ENCODE measurements at places on chromosomes 1 and 21. TPM values are rescaled to one million over a fixed set of nuclear protein-coding genes. Genes with fewer than 3 reads are reported as not detected.

HOOK1 gene
- 5.1 TPM for total RNA-seq

DNA sequence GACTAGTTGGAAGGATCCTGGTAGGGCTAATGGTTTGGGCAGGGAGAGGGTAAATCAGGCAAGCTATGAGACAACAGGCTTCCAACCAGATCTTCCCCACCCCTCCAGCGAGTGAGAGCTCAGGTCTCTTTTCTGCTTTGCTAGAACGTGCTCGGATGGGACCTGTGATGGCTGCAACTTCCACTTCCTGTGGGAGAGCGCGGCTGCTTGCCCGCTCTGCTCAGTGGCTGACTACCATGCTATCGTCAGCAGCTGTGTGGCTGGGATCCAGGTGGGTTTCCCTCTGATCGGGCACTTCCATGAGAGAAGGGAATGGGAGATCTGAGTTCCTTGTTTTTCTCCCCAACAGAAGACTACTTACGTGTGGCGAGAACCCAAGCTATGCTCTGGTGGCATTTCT, 14.0 kb upstream of the SARS1 start:
- DNase-seq, result no peak

GRCh38 chr1:23132033-23132432, 36.6 kb downstream of the LUZP1 start:
- DNase-seq, result no peak

TGFBR3 gene
- total RNA-seq, result 18.6 TPM

GRCh38 chr1:214604523-214604922, 1.5 kb downstream of the CENPF start:
- DNase-seq, result no peak

DNA sequence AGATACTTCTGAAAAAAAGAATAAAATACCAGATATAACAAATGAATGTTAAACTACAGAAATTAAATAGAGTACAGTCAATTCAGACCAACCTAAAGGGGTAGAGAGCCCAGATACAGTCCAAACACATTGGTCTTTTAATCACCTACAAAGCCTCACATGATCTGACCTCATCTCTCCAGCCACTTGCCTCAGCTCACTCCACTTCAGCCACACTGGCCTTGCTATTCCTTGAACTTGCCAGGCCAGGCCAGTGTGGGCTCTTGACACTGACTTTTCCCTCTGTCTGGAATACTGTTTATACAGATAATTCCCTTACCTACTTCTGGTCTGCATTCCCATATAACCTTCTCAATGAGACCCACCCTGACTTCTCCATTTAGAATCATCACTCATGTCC, 17.0 kb upstream of the PPIE start:
- DNase-seq, result no peak

GLIS1 gene
- total RNA-seq, result not detected

- no peak for DNase-seq
Measured at GRCh38 chr1:209678981-209679539, 3.8 kb downstream of the G0S2 start.

- DNase-seq, result no peak
Measured at GRCh38 chr1:113008365-113008714, 52.3 kb upstream of the SLC16A1 start.

GRCh38 chr1:119743308-119743707, 25.4 kb downstream of the HMGCS2 start:
- DNase-seq, result no peak

HCRTR1 gene
- not detected for total RNA-seq

- no peak for DNase-seq
Measured at GRCh38 chr1:151814426-151814825, 9.2 kb upstream of the LINGO4 start.

C1orf185 gene
- total RNA-seq, result not detected

DNA sequence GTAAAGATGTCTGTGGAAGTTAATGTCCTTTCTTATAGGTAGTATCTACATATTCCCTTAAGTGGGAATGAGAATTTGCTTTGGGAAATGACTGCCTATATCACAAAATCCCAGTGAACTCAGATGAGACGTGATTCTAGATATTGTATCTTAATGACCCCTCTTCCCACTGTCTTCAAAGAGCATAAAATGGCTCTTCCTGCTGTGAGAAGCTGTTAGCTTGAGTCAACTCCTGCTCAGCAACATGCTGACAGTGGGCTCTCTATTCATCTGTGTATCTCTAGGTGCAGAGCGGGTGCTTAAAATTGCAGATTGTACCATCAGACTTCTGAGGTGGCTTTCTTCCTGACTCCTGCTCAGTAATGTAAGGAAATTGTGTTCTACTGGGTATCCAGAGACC, 100.6 kb downstream of the SPAG17 start:
- no peak for DNase-seq

DNA sequence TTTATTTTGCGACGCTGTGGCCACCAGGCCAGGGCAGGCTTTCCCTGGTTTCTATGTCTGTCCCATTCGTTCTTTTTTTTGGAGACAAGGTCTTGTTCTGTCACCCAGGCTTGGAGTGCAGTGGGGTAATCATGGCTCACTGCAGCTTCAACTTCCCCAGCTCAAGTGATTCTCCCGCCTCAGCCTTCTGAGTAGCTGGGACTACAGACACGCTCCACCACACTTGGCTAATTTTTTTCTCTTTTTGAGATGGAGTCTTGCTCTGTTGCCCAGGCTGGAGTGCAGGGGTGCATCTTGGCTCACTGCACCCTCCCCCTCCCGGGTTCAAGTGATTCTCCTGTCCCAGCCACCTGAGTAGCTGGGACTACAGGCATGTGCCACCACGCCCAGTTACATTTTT, 43.4 kb upstream of the WNT4 start:
- no peak for DNase-seq

DNA sequence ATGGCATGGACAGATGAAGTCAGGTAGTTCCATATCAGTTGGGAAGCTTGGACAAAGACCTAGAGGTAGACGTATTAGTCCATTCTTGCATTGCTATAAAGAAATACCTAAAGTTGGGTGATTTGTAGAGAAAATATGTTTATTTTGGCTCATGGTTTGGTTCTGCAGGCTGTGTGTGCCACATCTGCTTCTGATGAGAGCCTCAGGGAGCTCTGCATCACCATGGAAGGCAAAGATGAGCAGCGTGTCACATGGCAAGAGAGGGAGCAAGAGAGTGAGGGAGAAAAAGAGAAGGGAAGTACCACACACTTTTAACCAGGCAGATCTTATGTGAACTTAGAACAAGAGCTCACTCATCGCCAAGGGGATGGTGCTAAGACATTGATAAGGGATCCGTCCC, 9.0 kb downstream of the TSACC start:
- no peak for DNase-seq

TNNT2 gene
- not detected for total RNA-seq

DNA sequence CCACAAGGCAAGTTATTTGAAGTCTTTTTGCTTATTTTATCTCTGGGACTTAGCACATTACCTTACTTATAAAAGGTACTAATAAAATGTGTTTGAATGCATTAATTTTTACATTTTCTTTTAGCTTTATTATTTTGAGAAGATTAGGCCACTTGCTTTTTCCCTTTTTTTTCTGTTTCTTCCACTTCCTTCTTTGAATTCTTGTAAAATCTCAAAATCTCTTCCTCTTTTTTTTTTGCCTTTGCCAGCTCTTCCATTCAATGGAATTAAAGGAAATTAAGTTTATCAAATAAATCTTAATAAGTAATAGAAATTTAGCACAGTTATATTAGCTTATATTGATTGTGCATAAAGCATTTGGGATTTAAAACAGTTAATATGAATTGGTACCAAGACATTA, 260.9 kb downstream of the SRGAP2C start:
- no peak for DNase-seq

DNA sequence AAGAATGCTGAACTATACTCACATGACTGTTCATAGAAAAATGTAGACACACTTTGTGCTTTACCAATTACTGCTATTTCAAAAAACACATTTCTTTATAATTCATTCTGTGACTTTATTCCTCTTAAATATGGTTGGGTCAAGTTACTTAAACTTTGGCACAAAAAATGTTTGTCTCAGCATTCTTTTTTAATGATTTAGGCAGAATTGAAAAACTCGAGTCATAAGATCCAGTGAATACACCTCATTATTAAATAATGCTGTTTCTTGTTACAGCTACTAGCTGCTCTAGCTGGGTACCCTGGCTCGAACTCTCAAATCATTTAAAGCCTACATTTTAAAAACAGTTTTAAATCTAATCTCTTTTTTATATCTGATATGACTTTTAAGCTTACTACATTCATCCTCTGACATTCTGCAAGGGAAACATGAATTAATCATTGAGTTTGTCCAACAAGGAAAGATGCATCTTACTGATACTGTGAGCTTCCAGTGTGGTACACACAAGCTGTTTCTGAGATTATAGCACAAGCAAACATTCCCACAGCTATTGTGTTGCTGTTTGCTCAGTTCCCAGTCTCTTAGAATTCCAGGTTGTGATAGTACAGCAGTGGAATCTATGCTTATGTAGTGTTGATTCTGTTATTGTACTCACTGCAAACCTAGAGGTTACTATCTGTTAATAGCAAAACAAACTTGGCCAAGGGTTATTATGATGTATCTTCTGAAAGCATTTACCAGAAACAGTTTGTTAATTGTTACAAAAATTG, 746.5 kb downstream of the USP25 start:
- DNase-seq, result no peak

BRDT gene
- not detected for total RNA-seq

NHLH1 gene
- total RNA-seq, result 0.80 TPM

DNA sequence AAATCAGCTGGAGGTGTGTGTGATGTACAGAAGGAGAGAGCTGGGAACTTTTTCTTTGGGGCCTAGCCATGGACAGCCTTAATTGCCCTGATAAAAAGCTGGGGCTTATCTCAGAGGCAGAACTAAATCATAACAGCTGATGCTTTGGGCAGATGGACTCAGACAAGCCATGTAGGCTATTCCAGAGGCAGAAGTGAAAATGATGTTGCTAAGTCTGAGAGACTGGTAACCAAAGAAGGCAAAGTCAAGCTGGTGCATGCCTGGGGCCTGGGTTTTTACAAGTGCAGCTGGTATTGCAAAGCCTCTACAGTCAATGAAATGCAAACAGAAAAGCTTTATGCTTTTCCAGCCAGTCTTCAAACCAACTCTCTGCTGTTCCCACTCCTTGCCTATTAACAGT, 39.0 kb upstream of the LMX1A start:
- DNase-seq, result peak; percentile 9

MYOC gene
- total RNA-seq, result not detected

- DNase-seq, result no peak
Measured at GRCh38 chr1:48776393-48777218, at the start of gene BEND5. Gene BEND5 (minus strand): TSS chr1:48776891. CDS start chr1:48776831, 60 bp downstream.

GRCh38 chr1:212981025-212981495, 30.7 kb downstream of the VASH2 start:
- no peak for DNase-seq

DNA sequence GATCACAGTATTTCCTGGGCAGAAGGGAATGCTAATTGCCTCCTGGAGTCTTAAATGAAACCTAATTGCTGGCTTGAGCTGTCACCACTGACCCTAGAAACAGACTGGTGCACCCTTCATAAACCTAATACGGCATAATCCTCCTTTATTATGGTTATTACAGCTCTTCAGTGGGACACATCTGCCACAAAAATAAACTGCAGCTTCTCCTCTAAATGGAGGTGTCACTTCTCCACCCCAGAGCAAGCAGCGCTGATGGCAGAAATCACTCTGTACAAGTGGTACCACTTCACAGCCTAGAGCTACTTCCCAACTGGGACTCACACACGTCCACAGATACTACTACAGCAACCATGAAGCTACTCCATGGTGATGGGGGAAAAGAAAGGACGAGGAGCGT, 11.1 kb downstream of the PTPN14 start:
- DNase-seq, result no peak

DNA sequence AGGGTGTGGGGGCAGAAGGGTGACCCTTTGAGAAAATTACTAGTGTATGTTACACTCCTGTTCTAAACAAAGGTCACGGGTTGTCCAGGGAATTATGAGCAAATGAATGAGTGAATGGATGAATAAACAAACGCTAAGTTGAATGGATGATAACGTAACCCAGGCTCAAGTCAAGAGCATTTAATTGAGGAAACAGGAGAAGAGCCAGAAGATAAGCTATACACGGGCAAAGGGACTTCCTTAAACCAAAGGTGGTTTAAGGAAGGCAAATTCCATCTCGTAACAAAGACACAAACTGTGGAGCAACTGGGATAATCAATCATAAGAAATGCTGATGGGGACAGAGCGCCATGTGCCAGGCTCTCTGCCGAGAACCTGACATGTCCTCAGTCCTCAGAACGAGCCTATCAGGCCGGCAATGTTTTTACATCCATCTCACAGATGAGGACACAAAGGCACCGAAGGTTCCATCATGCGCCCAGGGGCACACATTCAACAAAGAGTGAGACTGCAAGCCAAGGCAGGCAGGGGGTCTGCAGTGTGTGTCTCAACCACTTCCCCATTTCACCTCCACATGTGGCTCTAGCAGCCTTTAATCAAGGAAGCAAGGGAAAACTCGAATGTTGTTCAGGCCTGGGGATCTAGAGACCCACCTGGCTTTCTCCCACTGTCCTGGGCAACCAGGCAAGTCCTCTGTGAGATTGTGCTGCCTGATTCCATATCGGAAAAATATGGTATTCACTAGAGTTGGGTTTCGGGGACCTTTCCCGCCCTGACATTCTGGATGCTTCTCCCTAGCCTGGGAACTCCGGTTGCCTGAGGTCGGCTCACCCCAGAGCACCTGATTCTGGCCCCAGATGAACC, 126.8 kb upstream of the EDN2 start:
- no peak for DNase-seq

GRCh38 chr1:99559166-99559565, 86.7 kb upstream of the PALMD start:
- no peak for DNase-seq

OR6K3 gene
- not detected for total RNA-seq

- DNase-seq, result no peak
Measured at GRCh38 chr1:197559655-197560054, 215.6 kb downstream of the DENND1B start.

ZP4 gene
- total RNA-seq, result not detected

- DNase-seq, result no peak
Measured at GRCh38 chr21:16535102-16535422, 805.3 kb downstream of the USP25 start.

DNA sequence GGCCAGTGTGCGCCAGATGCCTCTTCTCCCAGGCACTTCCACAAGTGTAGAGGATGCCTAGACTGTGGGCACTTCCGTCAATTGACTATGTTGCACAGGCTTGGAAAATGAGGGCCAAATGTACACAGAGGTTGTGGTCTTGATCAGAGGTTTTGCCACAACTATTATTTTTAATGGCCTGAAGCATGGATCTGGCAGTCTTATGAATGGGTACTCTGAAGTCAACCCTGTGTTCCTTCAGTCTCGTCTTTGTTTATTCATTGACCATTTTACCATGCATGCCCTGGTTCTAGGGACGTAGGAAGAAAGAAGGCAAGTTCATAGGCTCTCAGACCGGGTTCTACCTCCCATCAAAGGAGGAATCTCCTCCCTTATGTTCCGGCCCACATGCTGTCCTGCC, 329.1 kb downstream of the HHAT start:
- no peak for DNase-seq

GRCh38 chr1:232940262-232940661, 10.1 kb upstream of the NTPCR start:
- no peak for DNase-seq

DTL gene
- 48.0 TPM for total RNA-seq

LHX8 gene
- not detected for total RNA-seq

FCRL1 gene
- 0.85 TPM for total RNA-seq
